ENCODE measurements at places on chromosomes 1 and 21. TPM values are rescaled to one million over a fixed set of nuclear protein-coding genes. Genes with fewer than 3 reads are reported as not detected.

GALE gene
- total RNA-seq = 8.0 TPM

PLEKHA6 gene
- 0.08 TPM for total RNA-seq

ST6GALNAC3 gene
- 0.12 TPM for total RNA-seq

TMPRSS15 gene
- total RNA-seq = not detected

PRAMEF8 gene
- not detected for total RNA-seq

OR14K1 gene
- not detected for total RNA-seq

LAMTOR2 gene
- 61.1 TPM for total RNA-seq

GPR37L1 gene
- total RNA-seq = under 0.01 TPM

ZMPSTE24 gene
- total RNA-seq = 41.4 TPM

Data from smooth muscle cell of the coronary artery (primary cell).